ENCODE measurements at places on chromosomes 6 and 20.

DNA sequence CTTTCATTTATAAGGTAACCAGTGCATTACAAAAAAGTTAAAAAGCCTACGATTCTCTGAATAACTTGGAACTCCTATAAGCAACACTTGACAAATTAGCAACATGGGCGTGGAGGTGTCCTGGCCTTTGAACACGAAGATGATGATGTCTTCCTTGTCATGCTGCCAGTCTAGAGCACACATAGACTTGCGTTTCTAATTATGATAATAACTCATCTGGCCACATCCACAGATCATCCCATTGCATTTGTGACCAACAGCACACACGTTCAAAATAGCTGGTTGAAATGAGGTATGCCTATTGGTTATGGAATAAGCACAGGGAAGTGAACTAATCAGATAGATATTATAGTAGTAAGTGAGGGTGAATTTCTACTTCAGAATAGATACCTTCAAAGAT lies 608.9 kb downstream of the PRKN start:
- no peak for DNase-seq

DNA sequence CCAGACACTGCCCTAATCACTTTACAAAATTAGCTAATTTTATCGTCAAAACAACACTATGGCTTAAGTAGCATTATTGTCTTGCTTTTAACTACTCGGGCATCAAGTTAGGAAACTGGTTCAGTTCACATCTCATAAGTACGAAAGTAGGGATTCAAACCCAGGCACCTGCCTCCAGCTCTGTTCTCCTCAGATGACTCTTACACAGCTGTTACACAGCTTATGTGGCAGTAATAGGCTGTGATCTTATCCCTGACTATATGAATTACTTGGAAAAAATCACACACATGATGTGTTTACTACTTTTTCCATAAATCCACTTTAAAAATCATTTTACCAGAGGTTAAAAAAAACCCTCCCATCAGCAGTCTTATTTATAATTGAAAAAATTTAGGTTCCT lies 389.2 kb upstream of the FLRT3 start:
- DNase-seq = no peak

DNA sequence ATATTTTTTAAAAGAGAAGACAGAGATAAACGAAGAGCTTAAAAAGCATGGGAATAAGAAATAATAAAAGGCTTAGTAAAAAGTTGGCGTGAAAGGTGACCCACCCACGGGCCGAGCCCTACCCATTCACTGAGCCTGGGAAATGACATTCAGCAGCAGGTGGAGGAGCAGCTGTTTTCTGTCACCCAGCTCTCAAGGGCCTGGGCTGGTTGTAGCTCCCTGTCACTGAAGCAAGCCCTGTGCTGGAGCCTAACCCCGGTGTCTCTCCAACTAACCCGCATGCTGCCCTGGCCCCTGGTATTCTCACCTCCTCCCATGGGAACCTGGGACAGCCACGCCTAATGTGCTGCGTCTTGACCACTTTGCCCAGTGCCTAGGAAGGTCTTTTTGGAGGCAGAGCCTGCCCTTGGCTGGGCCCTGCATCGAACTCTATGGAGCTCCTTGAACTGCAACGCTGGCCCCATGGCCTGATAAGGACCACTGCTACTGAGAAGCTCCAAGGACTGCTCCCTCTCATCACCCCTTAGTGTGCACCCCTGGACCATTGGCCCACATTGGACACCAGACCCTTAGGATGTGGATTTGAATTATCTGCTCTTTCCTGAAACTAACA lies 68.8 kb upstream of the IYD start:
- DNase-seq = no peak

GRCh38 chr6:104253236-104253635 lies 606.5 kb downstream of the HACE1 start:
- DNase-seq = no peak

GRCh38 chr6:1950631-1951030 lies 294.8 kb downstream of the GMDS start:
- no peak for DNase-seq

DNA sequence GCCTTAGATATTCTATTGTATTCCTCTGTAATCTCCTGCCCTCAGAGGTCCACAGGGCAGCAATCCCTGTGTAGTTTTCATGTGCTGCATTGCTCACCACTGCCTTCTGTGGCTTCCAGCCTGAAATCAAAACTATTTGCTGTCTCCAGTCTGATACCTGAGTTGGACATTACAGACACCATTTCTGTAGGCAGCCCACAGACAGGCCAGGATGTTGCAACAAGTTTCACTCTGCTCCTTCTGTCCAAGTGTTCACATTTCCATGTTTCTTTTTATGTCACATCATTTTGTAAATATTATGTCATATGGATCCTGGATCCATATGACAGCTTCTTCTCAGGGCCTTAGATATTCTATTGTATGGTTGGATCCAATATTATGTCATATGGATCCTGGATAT lies 21.7 kb downstream of the ECI2 start:
- DNase-seq = no peak

- no peak for DNase-seq
Measured at GRCh38 chr6:164148788-164149187, 734.3 kb downstream of the QKI start.

DNA sequence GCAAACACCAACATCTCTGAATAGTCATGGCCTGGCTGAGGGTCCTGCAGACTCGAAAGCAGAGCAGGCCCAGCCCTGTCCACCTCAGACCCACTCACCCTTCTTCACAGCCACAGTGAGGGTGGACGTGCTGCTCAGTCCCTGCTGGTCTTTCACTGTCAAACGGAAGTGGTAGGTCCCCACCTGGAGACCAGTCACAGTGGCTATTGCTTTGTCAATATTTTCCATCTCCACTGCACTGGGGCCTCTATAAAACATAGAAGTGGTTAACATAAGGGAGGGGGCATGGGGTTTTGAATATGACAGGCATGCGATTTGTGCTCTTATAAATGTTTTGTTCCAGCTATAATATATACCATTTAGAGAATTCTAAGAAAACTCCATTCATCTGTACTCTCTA lies 73.9 kb downstream of the ALDH5A1 start:
- DNase-seq = no peak

GRCh38 chr6:163648868-163649267 lies 234.3 kb downstream of the QKI start:
- no peak for DNase-seq

- no peak for DNase-seq
Measured at GRCh38 chr6:52504782-52505136, 72.1 kb downstream of the TRAM2 start.

DNA sequence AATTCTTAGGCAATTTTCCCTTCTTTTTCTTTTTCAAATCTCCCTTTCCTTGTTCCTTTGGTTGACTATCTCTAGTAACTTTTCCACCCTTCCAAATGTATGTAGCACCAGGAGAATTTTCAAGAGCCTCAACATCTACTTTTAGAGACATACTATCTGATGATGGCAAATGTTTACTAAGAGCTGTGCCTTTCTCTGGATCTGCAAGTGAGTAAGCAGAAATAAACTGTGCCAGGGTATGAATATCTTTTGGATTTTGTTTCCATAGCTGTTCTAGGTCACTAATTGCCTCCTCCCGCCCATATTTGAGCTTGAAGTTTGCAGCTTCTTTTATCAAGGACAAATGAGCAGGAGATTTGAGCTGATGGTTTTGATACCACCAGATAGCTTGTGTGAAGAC lies 69.5 kb downstream of the GTF2H5 start:
- no peak for DNase-seq

DNA sequence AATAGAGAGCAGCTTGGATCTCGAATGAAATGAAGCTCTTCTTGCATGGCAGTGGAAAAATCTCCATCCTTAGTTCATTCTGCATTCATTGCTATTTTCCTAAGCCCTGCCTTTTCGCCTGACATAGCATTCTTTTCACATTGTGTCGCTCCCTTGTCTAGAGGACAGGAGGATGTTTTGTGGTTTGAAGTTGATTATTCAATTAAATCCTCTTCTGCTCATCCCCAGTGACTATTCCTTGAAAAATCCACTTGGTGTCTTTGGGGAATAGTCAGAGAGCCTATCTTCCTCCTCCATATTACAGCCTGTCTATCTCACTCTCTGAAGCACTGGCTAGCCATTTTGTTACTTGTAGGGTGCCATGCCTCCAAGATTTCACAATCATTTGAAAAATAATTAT lies 161.2 kb downstream of the KLHL32 start:
- no peak for DNase-seq

DNA sequence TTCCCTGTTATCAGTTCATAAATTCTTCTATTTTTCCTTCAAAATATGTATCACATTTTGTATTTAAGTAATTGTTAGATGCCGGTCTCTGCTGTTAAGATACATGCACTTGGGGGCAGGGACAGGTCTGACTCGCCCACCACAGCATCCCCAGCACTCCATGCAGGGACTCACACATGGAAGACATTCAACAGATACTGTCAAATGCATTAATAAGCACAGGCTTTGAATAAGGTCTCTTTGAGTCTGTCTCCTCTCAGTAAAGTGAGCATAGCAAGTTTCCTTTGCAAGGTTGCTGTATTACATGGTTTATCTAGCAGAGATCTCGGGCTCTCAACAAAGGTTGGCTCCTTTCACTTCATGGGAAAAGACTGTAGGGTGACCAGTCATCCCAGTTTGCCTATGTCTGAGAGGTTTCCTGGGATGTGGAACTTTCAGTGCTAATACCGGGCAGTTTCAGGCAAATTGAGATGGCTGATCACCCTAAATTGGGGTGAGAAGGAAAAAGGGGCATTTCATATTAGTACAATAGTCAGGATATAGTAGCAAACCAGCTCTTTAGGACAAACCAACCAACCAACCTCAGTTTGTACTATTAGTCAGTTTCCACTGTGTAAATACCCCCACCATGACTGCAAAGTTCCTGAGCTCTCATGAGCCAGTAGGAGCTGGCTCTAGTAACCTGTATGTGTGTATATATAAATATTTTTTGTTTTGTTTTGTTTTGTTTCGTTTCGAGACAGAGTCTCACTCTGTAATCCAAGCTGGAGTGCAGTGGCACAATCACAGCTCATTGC lies 15.0 kb downstream of the JPH2 start:
- DNase-seq = no peak

- no peak for DNase-seq
Measured at GRCh38 chr6:141956868-141957267, 175.9 kb upstream of the GJE1 start.

- no peak for DNase-seq
Measured at GRCh38 chr6:88013554-88013953, 34.1 kb upstream of the SPACA1 start.

DNA sequence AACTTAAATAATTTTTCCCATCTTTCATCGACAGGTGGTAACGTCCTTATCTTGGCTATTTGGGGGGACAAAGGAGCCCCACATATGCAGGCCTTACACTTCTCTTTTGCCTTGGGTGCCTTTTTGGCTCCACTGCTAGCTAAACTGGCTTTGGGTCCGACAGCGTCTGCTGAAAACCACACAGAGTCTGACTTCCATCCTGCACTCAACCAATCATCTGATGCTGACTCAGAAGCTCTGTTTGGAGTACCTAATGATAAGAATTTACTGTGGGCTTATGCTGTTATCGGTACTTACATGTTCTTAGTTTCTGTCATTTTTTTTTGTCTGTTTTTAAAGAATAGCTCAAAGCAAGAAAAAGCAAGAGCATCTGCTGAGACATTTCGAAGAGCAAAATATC lies 178.5 kb downstream of the SLC16A10 start:
- DNase-seq = no peak

GRCh38 chr20:25058051-25058846 lies at the start of gene ACSS1:
Gene ACSS1 (minus strand): TSS chr20:25058139. CDS start chr20:25058102, 37 bp downstream.
- DNase-seq = peak; percentile 59

- DNase-seq = no peak
Measured at GRCh38 chr6:170358496-170358895, 51.9 kb downstream of the FAM120B start.

DNA sequence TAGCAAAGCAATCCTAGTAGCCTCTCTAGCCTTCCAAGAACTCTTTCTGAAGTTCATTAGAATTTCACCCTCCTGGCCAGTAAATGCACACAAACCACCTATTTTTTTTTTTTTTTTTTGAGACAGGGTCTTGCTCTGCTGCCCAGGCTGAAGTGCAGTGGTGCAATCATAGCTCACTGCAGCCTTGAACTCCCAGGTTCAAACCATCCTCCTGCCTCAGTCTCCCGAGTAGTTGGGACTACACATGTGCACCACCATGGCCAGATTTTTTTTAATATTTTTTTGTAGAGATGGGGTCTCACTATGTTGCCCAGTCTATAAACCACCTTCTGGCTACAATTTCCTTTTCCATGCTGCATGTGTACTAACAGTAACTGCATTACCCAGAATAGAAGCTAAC lies 301.3 kb downstream of the ZNF217 start:
- no peak for DNase-seq

GRCh38 chr20:9348747-9349146 lies 165.6 kb upstream of the LAMP5 start:
- no peak for DNase-seq

DNA sequence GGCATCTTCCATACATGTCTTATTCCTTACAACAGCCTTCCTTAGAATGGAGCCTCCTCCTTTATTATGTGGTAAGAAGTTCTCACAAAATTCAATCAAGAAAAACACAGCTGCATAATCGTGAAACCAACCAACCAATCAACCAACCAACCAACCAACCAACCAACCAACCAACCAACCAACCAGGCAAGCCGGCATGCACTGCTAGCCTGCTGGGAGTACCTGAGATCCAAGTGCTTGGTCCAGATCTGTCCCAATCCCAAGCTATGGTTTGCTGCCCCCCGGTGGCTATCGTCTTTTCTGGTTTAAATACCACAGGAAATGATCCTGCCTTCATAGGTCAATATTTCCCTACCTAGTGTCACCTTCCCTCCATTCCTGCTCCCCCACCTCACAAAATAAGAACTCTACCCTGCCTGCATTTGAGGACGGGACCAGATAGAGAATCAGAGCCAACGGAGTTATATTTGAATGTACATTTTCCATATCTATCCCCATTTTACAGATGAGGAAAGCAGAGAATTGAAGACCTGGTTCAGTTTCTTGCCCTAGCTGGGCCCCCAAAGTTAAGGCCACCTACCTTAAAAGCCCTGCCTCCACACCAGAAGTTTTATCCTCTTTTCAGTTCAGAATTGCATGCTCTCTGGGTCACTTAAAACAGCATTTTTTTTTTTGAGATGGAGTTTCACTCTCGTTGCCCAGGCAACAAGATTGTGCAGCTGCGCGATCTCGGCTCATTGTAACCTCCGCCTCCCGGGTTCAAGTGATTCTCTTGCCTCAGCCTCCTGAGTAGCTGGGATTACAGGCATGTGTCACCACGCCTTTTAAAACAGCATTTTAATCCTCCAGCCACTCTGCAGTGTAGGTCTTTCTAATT lies 27.1 kb downstream of the RAB44 start:
- DNase-seq = no peak

GRCh38 chr6:166304106-166304505 lies 4.1 kb downstream of the PRR18 start:
- no peak for DNase-seq

DNA sequence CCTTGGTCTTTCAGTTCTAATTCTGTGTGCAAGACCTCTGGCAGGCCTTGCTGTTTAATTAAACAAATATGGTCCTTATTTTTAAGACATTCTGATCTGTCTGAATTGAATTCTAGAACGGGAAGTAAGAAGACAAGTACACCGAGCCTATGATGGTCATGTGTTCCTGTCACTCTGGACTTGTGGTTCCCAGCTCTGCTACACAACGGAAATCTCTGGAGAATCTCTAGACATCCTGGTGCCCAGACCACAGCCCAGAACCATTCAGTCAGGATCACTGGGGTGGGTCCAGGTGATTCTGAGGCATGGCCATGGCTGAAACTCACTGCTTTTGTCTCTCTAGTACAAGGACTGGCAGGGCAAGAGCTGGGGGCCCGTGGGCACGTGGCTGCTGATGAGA lies 15.9 kb upstream of the KCNK16 start:
- no peak for DNase-seq
